SW480 (cell line): ENCODE measurements at places on chromosomes 13 and 19.
A peak's percentile ranks its signal among the peaks of the same experiment; 100 is the strongest.

- no peak for DNase-seq
These were observed 17.8 kb upstream of the ZNF730 start for GRCh38 chr19:23098988-23099387.

- DNase-seq, result peak; percentile 59
These were observed 7.1 kb downstream of the TLE5 start for GRCh38 chr19:3054972-3055740.

DNA sequence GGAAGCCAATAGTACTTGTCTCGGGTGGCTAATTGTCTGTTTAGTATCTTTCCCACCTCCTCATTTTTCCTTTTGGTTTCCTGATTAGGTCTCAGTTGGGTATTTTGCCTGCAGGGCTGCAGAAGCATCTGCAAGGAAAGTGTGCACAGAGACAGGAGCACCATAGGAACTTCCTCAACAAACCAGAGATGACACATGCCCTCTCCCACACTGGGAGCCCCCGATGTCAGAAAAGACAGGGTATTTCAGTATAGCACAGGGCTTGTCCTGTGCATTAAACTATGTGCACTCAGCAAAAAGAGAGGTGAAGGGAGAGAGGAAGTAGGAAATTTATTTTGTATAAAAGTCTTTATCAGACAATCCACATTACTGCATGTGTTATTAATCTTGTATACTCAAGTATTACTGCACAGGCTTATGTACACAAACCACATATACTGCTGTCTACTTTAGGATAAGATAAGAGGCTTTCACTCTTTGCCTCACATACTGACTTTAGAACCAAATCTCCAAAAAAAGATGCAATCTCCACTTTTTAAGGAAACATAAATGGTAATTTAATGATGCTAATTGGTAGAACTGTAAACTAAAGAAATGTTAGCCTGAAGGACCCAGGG is 501.0 kb downstream of the FOXO1 start:
- no peak for DNase-seq

DNA sequence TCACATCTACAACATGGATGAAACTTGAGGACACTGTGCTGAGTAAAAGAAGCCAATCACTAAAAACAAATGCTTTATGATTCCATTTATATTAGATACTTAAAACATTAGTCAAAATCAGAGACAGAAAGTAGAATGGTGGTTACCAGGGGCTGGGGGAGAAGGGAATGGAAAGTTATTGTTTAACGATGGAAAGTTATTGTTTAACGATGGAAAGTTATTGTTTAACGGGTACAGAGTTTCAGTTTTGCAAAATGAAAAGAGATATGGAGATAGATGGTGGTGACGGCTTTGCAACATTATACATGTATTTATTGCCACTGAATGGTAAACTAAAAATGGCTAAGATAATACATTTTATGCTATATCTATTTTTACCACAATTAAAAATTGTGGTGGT is 160.6 kb downstream of the TUBA3C start:
- no peak for DNase-seq
